ENCODE measurements at places on chromosomes 7 and 10. TPM values are rescaled to one million over a fixed set of nuclear protein-coding genes. Genes with fewer than 3 reads are reported as not detected.

Gene PLXDC2
- 0.09 TPM for total RNA-seq

Gene PILRA
- 14.1 TPM for total RNA-seq

DNA sequence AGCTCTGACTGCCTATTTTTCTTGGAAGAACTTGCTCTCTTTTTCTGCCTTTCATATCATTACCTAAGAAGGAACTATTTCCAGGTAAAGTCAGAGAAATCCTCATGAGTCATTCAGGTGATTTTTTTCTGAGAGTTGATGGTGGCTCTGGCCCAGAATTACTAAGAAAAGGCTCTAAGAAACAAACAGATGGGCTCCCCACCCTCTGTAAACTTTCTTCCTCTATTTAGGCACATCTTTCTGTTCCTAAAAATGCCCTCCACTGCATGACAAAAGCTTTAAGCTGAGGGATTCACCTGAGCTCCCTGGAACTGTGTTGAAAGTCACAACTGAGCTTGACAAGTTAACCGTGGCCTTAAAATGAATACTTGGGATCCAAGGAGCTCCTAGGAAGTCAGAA, 1.6 kb downstream of the OLAH start:
- peaks cover 2% of the 10 kb centered on the region for H3K36me3 ChIP-seq
- H3K27me3 ChIP-seq: no peaks in the 10 kb centered on the region
- peak overlapping the region; percentile 26 for H3K27ac ChIP-seq

GRCh38 chr10:35585903-35586535, 19.1 kb upstream of the GJD4 start:
- no peak for DNase-seq
- no peak overlapping the region for H3K4me3 ChIP-seq
- peaks cover 5% of the 10 kb centered on the region for H3K27me3 ChIP-seq
- no peak overlapping the region for H3K27ac ChIP-seq

DNA sequence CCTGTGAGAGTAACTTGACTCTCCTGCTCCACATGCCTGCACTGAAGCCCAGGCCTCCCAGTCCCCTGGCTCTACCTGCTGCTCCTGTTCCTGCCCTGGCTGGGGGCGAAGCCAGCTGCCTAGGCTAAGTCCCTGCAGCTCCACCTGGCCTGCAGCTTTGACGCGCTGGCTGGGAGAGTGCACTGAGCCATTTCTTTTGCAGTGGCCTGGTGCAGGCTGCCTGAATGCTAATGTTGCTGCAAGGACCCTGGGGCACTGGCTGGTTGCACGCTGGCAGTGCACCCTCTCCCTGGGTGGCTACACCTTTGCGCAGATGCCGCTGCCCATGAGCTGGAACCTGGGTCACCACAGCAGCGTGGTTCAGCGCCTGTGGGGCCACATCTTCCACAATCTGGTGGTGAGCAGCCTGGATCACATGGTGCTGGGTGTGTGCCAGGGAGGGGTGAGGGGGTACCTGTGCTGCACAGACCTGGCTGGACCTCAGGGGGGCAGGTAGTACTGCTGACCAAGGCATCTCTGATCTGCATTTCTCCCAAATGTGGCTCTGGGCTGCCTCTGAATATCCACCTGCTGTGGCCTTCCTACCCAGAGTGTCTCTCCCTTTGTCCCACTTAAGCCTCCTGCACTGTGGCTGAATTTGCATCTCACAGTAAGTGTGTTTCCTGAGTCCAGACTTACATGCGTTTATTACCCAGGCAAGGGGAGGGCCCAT, 20.0 kb downstream of the IMPDH1 start:
- H3K27ac ChIP-seq: no peak overlapping the region
- no peak for DNase-seq
- H3K4me1 ChIP-seq: peaks cover 4% of the 10 kb centered on the region
- H3K36me3 ChIP-seq: no peaks in the 10 kb centered on the region

DNA sequence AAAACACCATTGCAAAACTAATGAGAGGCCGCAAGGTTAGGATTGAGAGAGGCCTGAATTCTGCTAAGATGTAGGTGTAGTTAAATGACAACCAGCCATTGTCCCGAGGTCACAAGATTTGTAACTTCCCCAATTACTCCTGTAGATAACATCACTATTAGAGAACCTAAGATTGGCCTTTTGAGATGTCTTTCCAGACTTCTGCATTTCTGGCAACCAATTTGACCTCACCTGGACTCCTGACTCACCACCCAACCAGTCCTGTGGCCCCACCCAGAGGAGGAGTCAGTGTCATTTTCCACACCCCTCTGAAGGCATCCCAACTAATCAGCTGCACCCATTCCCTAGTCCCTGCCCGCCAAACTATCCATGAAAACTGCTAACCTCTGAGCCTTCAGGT, 115.7 kb downstream of the PRKAG2 start:
- peaks cover 29% of the 10 kb centered on the region for H3K4me1 ChIP-seq
- no peaks in the 10 kb centered on the region for H3K27me3 ChIP-seq
- no peak overlapping the region for H3K4me3 ChIP-seq
- no peak overlapping the region for H3K27ac ChIP-seq
- peaks cover 5% of the 10 kb centered on the region for H3K36me3 ChIP-seq

GRCh38 chr10:1895691-1896090, 158.4 kb upstream of the ADARB2 start:
- H3K36me3 ChIP-seq: no peaks in the 10 kb centered on the region
- H3K4me1 ChIP-seq: no peaks in the 10 kb centered on the region
- no peak overlapping the region for H3K27ac ChIP-seq
- H3K4me3 ChIP-seq: no peak overlapping the region
- no peak for DNase-seq

DNA sequence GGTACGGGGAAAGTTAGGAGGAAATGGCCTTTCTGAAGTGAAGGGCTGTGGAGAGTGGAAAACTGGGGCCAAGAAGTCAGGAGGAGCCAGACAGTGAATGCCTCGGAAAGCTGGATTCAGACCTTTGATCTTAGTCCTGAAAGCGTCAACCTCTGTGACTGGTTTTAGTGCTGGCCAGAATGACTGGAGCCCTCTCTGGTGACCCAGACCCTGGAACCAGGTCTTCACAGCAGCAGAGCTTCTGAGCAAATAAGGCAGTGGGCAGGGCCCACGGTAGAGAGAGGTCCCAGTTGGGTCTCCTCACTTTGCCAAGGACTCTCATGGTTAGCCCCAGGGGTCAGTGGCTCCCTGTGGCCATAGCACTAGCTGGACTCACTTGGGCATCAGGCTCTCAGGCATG, 157.7 kb upstream of the EEPD1 start:
- H3K27ac ChIP-seq: no peak overlapping the region
- H3K4me1 ChIP-seq: peaks cover 22% of the 10 kb centered on the region

DNA sequence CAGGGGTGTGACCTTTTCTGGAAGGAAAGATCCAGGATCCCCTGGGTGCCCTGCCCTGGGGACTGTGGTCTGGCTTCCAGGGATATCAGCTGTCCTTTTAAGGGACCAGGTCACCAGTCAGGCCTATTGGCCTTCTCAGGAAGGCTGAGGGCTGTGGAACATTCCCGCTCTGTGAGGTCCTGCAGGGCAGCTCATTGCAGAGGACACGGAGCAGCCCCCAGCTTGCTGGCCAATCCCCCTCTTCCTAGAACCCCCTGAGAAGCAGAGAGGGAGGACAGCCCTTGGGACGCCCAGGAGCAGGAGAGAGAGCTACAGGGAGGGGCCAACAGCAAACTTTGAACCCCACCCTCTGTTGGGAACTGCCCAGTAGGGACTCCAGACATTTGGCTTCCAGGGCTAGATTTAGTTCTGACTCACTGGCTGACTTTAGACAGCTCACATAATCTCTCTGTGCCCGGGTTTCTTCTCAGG, 67.9 kb upstream of the COL13A1 start:
- peaks cover 23% of the 10 kb centered on the region for H3K4me1 ChIP-seq
- H3K4me3 ChIP-seq: no peak overlapping the region
- H3K27ac ChIP-seq: no peak overlapping the region
- no peak for DNase-seq
- peaks cover 5% of the 10 kb centered on the region for H3K27me3 ChIP-seq
- no peaks in the 10 kb centered on the region for H3K36me3 ChIP-seq

DNA sequence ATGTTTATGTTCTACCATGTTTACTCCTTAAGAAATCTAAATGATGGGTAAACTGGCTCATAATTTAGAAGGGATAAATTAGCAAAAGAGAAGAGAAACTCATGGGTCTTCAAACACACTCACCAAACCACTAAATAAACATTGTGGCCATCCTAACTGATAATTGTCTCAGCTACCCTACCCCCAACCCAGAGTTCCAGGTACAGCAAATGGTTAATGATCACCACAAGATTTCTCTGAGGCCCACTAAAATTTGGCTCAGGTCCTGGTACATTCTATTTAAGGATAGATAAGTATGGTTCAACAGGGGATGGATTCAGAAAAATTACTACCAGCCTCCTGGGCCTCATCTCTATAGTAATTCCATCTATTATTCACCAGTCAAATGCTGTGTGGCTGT, 21.4 kb downstream of the SLC25A13 start:
- peaks cover 30% of the 10 kb centered on the region for H3K4me1 ChIP-seq
- no peaks in the 10 kb centered on the region for H3K27me3 ChIP-seq
- no peaks in the 10 kb centered on the region for H3K36me3 ChIP-seq
- H3K27ac ChIP-seq: no peak overlapping the region
- DNase-seq: no peak

GRCh38 chr10:61757525-61758397, 95.0 kb downstream of the CABCOCO1 start:
- H3K36me3 ChIP-seq: no peaks in the 10 kb centered on the region
- H3K4me1 ChIP-seq: peaks cover 20% of the 10 kb centered on the region
- no peaks in the 10 kb centered on the region for H3K27me3 ChIP-seq
- DNase-seq: no peak

Data from activated T-cell treated with anti-CD3 and anti-CD28 coated beads, Interleukin-2, amount 50 U/mL, for 72 hours (primary cell).